GM12891 (cell line): ENCODE measurements at places on chromosomes 11 and 22.

DNA sequence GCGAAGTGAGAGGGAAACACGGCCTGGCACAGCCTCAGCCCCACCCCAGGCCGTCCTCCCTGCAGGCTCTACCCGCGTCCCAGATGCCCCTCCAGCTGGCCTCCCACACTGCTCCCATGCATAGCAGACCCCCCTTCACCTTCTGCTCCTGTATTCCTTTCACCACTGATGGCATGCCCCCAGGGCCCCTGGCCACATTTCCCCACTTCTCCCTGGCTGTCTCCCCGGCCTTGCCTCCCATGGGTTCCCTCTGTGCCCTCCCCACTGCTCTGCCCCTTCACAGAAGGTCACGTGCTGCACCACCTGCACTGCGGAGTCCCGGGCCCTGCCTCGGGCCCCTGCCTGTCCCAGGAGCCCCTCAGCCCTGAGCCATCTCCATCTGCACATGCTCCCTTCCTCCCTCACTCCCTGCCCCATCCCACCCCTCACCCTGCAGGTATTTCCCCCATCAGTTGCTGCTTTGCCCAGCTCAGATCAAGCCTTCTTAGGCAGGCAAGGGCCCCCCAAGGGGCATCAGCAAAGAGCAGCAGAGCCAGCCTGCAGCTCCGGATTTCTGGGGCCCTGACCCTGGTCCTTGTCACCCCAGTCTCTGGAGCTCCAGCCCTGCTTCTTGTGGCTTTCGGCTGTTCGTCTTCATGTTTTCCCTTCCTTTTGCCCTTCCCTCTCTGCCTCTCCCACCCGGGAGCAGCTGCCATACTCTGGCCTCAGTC is 46.4 kb downstream of the GAB4 start:
- DNase-seq = no peak

DNA sequence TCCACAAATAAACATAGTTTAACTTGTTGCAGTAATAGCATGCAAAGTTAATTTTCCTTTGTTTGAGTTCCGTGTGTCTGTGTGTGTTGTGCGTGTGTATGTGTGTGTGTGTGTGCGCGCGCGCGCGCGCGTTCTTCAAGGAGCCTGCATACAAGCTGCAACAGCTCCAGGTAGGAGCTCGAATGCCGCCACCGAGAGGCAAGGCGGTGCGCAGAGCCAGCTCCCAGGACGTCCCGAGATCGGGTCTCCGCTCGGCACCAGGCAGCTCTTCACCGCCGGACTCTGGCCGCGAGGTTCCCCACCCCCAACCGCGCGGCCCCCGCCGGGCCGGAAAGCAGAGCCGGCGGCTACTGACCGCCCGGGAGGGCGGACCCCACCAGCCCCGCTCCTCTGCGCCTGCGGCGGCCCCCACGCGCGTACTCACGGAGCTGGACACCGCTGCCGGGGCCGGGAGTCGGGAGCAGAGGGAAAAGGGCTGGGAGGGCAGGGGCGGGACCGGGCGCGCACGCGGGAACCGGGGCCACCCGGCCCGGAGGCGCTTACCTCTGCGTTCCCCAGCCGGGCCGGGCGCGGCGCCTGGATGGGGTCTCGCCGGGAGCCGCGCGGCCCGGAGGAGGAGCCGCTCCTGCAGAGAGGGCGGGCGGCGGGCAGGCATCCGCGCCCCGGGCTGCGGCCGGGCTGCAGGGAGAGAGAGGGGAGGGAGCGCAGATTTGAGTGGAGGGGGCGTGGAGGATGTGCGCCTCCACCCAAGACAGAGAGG is 40.4 kb upstream of the AKIP1 start:
- peak; percentile 29 for DNase-seq

- DNase-seq = no peak
Observed at GRCh38 chr11:206526-207207, 532 bp downstream of the BET1L start.

DNA sequence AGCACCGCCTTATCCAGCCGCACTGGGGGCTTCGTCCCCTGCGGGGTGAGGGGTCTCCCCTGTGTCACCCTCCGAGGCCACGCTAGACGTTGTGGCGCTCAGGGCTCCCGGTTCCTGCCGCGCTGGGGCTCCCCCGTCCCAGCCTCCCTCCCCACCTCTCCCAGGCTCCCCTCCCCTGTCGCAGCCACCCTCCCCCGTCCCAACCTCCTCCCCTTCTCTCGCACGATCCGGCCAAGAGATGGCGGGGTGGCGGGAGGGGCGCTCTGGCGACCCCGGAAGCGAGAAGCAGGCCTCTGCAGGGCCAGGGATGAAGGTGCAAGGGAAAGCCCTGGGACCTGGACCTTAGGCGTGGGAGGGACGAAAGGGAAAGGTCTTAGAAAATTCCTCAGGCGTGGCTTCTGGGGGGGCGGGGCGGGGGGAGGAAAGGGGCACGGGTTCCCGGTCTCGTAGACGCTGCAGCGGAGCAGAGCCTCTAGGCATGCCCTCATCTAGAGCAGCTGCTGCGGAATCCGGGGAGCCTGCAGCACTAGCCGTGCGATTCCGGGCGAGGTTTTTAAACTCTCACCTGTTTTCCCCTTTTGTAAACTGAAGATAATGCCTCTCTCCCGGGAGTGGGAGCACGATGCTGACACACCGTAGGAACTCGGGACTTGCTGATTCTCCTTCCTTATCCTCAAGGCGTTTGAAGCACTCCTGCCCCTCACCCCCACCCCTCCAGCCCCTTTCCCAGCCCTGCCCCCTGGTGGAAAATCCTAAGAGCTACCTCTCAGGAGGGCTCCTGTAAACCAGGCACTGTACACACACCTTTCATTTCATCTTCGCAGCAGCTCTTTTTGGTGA is 14.4 kb downstream of the KCNJ5 start:
- DNase-seq = peak; percentile 58

DNA sequence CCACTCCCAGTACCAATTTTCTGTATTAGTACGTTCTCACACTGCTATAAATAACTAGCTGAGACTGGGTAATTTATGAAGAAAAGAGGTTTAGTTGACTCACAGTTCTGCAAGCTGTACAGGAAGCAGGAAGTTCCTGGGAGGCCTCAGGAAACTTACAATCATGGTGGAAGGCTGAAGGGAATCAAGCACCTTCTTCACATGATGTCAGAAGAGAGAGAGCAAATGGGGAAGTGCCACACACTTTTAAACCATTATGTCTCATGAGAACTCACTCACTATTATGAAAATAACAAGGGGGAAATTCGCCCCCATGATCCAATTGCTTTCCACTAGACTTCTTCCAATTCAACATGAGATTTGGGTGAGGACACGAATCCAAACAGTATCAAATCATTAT is 271.4 kb downstream of the ETS1 start:
- no peak for DNase-seq

DNA sequence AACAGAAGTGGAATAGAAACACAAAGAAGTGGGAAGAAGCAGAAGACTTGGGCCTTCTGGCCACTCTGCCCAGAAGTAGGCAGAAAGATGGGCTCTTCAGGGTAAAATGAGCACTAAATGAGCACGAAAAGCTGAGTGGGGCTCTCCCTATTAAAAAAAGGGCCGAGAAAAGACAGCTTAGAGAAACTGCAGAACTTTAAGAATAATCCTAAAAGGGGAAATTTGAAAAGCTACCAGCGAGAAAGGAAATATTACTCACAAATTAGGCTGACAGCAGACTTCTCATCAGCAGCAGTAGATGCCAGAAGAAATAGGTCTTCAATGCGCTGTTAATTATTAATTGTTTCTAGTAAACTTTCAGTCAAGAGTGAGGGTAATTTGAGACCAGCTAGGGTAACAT is 78.2 kb downstream of the UVRAG start:
- no peak for DNase-seq

DNA sequence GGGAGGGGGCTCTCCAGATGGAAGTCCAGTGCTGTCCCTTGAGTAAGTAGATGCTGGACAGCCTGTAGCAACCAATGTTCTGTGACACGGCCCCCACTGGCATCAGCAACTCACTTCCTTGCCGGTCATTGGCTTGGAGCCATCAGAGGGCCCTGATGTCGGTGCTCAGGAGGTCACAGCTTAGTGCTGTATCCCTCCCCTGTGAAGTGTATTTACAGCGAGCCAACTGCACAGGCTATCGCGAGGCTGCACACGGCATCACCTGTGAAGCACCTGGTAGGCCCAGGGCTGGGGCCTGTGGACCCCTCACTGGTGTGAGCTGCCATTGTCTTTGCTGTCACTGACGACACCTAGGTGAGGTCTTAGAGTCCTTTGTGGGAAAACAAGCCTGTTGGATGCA is 13.4 kb upstream of the ACR start:
- no peak for DNase-seq

- DNase-seq = no peak
Observed at GRCh38 chr11:134559602-134559962, 147.5 kb upstream of the B3GAT1 start.

- no peak for DNase-seq
Observed at GRCh38 chr11:73143126-73143838, 1.2 kb upstream of the FCHSD2 start.

DNA sequence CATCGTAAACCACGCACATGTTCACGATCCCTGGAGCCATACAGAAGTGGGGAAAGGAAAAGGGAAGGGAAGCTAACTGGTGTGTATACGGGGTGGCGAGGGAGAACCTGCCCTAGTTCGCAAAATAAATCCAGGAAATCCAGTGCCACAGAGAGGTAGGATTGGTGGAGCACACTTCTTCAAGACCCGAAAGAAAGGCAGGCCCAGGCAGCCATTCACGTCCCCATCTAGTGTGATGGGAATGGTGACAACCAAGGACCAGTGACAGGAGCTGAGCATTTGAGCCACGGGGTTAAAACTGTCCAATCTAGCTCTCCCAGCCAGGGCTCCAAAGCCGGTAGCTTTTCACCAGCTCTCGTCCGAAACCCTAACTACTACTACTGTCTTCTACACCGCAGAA is 53.7 kb downstream of the IGSF9B start:
- no peak for DNase-seq

- DNase-seq = no peak
Observed at GRCh38 chr11:93895106-93895862, 44.9 kb upstream of the VSTM5 start.

DNA sequence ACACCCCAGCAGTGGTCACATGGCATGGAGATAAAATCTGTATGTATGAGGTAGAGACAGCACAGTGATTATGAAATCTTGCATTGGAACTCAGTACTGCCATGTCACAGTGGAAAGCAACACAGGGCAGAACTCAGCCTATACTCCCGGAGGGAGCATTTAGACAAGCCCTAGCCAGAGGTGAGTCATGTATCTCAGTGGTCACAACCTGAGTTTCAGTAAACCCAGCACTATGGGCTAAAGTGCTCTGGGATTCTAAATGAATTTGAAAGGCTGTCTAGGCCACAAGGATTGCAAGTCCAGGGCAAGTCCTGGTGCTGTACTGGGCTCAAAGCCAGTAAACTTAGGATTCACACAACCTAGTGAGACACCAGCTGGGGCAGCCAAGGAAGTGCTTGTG is 1717.1 kb upstream of the RAG2 start:
- DNase-seq = no peak

DNA sequence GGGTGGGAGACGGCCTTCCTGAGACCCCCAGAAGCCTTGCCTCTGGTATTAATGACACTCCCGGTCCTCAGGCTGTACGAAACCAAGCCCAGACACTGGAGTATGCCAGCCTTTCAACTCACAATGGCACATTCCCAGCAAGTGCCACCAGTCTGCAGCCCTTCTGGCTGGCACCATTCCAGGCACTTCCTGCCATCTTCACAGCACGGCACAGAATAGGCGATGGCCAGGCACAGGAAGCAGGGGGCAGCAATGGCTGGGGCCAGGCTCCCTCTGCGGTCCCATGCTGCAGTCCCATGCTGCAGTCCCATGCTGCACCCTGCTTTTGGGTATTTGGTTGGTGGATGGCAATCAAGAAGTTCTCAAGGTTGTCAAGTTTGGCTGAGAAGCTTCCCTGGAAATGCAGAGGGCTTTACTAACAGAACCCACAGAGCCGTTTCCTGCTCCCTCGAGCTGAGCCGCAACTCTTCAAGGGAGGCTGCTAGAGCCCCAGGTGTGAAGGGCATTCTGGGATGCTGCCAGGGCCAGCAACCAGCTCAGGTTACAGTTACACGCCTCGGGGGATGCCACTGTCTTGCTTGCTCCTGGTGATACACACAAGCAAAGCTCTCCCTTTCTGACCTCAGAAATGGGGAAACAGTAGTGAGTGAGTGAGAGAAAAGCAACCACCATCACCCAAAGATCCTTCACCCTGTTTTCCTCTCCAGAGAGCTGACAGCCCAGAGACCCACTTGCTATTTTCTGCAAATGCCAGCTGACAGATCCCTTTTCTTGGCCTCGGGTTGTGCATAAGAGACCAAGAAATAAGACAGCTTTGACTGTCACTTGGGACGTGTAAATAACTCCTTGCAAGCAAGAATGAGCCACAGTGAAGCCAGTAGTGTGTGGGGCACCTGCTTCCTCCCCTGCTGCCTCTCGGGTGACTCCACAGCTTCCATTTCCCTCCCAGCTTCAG is 23.9 kb downstream of the LRFN4 start:
- DNase-seq = no peak

DNA sequence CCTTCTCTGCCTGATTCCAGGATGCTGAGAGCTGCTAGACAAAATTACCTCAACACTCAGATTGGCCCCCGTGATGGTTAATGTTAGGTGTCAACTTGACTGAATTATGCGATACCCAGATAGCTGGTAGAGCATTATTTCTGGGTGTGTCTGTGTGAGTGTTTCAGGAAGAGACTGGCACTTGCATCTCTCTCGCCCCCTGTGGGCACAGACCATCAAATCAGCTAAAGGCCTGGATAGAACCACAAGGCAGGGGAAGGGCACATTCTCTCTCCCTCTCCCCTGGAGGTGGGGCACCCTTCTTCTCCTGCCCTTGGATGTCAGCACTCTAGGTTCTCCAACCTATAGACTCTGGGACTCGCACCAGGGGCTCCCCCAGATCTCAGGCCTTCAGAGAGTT is 79.7 kb downstream of the KIRREL3 start:
- DNase-seq = no peak

DNA sequence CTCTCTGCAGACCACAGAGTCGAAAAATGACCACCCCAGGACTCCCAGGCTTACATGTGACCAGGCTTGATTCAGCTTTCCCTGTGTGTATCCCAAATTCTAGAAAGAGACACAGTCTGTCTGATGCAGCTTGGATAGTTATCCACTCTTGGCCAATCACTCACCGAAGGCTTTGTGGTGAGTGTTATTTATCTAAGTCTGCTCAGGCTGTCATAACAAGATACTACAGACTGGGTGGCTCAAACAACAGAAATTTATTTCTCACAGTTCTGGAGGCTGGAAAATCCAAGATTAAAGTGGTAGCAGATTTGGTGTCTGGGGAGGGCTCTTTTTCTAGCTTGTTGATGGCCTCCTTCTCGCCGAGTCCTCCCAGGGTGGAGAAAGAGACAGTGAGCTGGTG is 63.2 kb downstream of the ZBTB16 start:
- no peak for DNase-seq

DNA sequence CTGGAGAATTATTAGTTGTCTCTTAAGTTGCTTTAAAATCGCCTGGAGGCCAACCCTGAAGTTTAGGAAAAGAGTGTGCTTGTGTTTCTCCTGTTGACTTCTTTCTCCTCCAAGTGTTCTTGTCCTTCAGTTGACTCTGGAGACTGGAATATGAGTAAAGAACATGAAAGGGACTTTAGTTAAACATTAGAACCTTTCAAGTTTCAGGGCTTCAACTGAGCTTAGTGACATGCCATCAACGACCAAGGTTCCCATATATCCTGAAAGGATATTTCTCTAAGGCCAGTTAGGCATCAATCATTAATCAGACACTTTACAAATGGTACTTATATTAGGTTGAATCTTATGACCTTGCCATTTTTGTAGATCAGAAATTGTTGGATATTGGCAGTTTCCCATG is 70.0 kb downstream of the ZNRF3 start:
- no peak for DNase-seq

GRCh38 chr22:43818981-43819380 is 6.9 kb upstream of the EFCAB6 start:
- no peak for DNase-seq

GRCh38 chr11:15765530-15765929 is 590.8 kb downstream of the SOX6 start:
- no peak for DNase-seq

GRCh38 chr11:1870721-1871466 is 18.0 kb downstream of the LSP1 start:
- DNase-seq = no peak
